ENCODE measurements at places on chromosomes 6 and 20.

DNA sequence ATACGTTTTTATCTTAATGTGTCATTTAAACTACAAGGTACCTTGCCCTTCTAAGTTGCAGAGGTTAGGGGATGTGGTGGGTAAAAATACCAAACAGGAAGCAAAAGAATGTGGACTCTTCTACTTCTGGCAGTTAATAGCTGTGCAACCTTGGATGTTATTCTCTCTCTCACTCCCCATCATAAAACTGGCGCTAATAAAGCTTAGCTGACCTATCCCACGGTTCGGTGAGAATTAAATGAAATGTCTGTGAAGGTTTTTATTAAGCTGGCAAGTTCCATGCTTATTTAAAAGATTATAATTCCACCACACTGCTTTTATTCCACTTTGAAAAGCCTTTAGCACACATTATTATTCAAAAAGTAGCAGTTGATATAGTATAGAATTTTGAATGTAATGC is 127.8 kb upstream of the SLC22A23 start:
- no peak for DNase-seq

- DNase-seq = no peak
Measured at GRCh38 chr6:142380626-142381025, 78.8 kb downstream of the ADGRG6 start.

GRCh38 chr6:151240036-151240685 is 394 bp downstream of the AKAP12 start:
- DNase-seq = no peak

DNA sequence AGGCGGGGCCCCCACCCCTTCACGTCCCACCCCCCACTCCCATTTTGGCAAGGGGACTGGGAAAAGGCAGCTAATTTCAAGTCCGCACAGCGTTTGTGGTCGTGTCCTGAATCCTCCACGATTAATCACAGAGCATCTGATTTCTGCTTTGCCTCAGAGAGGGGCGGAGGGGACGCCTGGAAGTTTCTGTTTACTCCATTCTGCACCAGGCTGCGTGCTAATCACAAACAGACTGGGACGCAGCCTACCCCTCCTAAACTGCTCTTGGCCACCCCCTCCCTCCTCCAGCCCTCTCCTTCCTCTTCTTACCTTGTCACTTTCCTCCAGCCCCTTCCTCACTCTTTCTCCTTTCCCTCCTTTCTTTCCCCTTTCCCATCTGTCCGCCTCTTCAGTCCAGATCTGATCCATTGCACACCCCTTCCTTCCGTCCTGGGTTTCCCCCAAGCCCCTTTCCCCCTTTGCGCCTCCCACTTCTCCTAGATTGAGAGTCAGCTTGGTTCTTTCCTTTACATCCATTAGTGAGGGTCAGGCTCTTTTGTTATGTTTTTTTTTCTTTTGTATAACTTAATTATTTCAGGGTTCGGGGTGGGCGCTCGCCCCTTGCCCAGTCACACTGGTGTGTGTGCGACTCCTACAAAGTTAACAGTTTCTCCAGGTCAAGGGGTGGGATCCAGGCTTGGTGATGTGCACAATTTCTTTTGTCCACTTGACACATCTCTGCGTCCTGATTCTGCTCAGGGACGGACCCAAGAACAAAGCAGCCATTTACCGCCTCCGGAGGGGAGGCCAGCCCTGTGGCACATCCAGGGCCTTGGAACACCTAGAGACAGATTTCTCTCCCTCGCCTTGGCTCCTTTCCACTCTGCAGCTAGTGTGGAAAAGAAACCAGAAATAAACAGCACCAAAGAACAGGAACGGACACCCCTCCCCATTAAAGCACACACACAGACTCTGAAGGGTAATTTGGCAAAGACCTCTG is 520 bp upstream of the RIPOR3 start:
- no peak for DNase-seq

DNA sequence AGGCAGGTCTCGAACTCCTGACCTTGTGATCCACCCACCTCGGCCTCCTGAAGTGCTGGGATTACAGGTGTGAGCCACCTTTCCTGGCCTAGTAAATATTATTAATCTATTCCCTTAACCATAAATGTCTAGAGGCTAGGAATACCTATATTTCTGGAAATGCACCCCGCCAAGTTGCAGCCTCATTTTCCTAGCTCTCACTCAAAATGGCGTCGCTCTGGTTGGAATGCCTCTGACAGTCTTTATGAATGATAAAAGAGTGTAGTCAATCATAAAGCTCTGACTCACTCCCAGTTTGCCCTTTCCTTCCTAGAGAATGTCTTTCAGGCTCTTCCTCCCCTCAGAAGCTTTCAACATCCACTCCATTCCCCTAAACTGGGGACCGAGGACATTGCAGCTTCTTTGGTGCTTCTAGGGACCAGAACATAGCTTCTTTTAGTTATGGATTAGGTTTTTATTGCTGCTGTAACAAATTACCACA is 14.1 kb upstream of the TRIM26 start:
- no peak for DNase-seq

GRCh38 chr6:88910922-88911778 is 52.3 kb downstream of the RNGTT start:
- no peak for DNase-seq

DNA sequence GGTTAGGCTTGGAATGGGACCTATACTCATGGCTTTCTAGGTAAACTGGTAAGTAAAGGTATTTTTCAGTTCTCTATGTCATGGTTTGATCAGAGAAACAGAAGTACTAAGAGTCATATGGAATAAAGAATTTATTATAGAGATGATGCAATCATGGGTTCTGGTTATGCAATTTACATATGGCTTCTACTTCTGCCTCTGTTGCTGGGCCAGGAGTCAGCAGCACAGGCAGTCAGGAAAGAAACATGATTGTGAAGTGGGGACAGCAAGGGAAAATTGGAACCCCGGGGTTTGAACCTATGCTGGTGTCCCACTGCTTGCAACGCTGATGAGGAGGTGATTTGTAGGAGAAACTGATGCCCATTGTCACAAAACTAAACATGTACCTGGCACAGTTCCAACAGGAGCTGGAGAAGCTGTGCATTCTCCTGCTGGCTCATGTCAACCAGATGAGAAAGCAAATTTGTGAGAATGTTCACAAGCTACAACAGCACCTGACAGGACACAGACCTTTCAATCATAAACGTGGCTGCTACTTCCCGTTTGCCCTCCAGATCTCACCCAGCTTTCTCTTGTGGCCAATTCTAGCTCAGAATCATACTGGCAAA is 887.1 kb downstream of the TFAP2A start:
- no peak for DNase-seq

GRCh38 chr6:56499095-56499494 is 143.6 kb downstream of the DST start:
- no peak for DNase-seq

DNA sequence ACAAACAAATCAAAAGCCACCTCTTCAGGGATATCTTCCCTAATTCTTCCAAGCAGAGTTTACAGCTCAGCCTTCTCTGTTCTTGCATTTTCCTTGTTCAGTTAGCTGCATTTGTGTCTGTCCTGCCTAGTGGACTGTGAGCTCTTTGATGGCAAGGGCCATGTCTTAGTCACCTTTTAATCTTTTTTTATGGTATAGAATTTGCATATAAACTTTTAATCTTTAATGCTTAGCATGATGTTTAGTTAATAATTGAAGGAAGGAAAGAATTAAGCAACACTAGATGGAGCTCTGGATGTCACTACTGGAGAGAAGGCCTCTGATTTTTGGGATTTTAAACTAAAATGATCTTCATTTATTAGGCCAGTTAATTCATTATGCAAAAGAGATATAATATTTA is 12.1 kb downstream of the PPP2R5D start:
- no peak for DNase-seq

DNA sequence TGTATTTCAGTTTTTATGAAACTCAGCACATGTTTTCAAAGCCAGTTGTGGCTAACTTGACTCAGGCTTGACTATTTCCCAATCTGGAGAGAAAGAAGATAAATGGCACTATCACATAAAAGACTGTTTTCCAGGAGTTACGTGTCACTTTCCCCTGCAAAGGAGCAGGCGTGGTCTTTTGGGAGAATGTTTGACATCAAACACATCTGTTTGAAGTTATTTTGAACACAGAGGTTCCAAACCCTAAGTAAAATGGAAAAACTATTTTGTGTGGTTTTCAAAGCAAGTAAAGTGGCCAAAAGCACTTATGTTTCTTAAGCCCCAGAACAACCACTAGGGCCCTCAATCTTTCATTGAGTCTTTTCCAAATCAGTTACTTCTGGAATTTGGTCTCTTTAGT is 89.7 kb downstream of the FOXF2 start:
- DNase-seq = no peak
